Activated CD8-positive, alpha-beta T cell treated with anti-CD3 and anti-CD28 coated beads for 36 hours (primary cell): ENCODE measurements at places on chromosomes 12 and 14. TPM values are rescaled to one million over a fixed set of nuclear protein-coding genes. Genes with fewer than 3 reads are reported as not detected.
A peak's percentile ranks its signal among the peaks of the same experiment; 100 is the strongest.

The AP1G2 gene
- 146 TPM for total RNA-seq

- DNase-seq: peak; percentile 49
These were observed 223.4 kb downstream of the PCNX1 start for GRCh38 chr14:71130491-71131179.

The POTEM gene
- total RNA-seq: not detected

DNA sequence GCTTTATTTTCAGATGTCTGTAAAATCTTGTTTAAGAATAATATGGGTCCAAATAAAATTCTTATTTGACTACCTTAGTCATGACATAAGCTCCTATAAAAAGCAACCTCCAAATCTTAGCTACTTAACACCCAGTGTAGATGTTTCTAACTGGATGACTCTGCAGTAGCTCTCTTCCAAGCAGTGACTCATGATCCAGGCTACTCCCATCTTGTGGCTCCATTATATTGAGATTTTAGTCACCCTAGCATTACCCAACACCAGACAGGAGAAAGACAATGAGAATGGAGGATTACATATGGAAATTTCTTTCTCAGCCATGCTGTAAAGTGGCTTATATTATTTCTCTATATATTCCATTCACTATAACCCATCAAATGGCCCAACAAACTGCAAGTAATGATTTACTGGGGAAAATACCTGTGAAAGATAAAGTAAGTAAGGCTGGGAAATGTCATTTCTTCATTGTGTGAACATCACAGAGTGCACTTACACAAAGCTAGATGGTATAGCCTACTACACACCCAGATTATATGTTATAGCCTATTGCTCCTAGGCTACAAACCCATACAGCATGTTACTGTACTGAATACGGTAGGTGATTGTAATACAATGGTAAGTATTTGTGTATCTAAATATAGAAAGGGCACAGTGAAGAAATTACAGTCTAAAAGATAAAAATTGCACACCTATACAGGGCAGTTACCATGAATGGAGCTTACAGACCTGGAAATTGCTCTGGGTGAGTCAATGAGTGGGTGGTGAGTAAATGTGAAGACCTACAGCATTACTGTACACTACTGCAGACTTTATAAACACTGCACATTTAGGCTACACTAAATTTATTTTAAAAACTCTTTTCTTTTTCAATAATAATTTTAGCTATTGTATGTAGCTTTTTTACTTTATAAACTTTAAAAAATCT lies 163.2 kb downstream of the DYRK2 start:
- no peak for DNase-seq

DNA sequence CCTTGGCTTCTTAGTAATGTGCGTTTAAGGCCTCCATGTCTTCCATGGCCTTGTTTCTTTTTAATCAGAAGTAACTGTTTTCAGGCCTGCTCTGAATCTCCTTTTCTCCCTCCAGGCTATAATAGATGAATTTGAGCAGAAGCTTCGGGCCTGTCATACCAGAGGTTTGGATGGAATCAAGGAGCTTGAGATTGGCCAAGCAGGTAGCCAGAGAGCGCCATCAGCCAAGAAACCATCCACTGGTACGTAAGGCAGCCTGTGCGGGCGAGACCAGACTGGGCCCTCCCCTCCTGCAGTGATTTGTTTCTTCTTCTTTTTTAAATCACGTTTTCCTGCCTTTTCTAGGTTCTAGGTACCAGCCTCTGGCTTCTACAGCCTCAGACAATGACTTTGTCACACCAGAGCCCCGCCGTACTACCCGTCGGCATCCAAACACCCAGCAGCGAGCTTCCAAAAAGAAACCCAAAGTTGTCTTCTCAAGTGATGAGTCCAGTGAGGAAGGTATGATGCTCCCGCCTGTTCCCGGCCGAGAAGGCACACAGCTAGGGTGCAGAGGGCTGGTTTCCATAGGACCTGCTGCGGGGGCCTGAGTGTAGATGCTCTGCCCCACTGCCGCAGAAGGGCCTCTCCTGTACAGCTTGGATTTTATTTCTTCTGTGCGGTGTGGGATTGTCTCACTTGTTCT lies 3.6 kb upstream of the GAPDH start:
- no peak for DNase-seq

The CD27 gene
- total RNA-seq: 164 TPM

DNA sequence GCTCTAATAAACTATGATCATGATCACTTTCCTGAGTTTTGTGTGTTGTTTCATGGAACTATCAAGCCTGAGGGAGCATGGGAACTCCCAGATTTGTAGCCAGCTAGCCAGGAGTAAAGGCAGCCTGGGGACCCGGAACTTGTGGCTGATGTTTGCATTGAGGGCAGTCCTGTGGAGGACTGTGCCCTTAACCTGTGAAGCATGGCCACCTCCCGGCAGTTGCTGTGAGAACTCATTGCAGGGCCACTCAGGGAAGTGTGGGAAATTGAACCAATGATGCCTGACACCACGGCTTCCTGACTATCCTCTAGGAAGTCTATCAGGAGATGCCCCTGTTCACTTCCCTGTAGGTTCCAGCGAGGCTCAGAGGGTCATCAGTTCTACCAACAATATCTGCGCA lies 250.6 kb downstream of the DAD1 start:
- DNase-seq: no peak

DNA sequence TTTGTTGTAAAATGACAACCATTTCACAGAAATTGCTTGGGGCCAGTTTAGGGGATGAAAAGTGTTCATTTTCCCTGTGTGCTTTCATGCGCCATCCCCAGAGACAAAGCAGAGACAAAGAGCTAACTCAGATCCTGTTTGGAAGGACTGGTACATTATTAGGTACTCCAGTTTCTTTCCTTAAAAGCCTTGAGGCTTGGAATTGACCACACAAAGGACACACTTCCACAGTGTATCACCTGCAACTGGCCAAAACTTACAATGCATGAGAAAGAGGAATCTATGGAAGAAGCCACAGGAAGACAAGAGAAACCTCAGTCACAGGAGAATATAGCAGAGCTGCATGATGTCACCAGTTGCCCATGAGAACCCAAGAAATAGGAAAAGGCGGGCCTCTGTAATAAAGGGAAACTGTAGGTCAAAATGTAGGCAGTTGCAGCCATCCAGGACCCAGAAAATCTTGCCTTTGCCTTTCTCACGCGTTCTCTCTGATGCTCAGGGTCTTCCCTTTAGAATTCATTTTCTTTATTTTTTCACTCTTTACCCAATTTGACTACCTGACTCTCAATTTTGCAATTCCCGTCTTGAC lies 339.0 kb downstream of the RMST start:
- DNase-seq: no peak
